Vagina (tissue), 2 donors: ENCODE measurements at places on chromosomes 5 and 9. TPM values are rescaled to one million over a fixed set of nuclear protein-coding genes. Genes with fewer than 3 reads are reported as not detected.

DNA sequence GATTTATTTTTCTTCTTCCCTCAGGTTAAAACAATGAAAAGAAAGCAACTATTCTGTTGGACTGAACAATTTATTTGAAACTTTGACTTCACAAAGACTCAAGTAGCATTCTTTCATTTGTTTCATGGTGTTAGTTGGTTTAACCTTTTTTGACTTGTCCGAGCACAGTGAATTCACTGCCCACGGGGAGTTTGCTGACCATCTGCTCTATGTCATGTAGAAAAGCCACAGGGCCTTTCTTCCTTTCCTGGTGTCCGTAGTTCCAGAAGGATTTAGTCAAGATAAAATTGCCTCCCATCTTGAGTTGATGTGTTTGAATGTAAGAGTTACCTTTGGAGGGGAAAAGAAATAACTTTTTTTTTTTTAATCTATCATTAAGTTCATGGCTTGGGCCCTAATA, 55.1 kb upstream of the ZNF608 start:
- DNase-seq, result no peak

DNA sequence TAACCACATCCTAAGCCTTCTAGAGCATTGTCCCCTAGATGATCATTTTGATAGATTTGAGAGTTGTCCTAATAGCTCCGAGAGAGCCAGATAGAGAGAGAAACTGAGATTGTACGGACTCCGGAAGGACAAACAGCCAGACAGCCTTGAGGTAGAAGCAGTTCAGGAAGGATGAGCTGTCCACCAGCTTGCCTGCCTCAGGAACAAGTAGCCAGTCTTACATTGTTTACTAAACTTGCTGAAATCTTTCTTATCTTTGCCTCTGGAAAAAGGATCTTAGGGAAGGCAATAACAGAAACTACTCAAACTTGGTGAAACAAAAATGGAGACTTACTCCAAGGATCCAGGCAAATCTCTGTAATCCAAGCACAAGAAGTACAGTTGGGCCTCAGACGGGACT, 39.0 kb upstream of the SAP30L start:
- no peak for DNase-seq

GRCh38 chr9:137666955-137667670, 48.3 kb downstream of the EHMT1 start:
- no peak for DNase-seq

- DNase-seq, result no peak
These were observed 9.2 kb upstream of the SHOC1 start for GRCh38 chr9:111803924-111804323.

DNA sequence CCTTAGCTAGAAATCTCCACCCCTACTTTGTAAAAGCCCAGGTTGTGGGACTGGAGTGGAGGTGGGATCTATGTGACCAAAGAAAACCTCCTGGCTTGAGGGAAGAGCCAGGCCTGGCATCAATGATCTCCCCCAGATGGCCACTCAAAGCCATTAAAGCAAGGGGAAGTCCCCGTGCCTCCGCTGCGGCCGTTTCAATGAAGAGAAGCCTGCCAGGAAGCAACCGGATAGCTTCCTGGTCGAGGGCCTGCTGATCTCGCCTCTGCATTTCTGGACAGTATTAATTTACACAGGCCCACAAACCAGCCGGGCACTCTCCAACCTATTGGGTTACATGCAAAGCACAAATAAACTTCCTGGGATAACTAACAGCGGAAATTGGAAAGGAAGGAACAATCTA, 160.5 kb upstream of the MSX2 start:
- no peak for DNase-seq

- DNase-seq, result no peak
These were observed 249.1 kb downstream of the GADD45G start for GRCh38 chr9:89853931-89854330.

- DNase-seq, result no peak
These were observed 59.0 kb upstream of the C9orf72 start for GRCh38 chr9:27632254-27632653.

GRCh38 chr5:35131723-35132122, 84.0 kb upstream of the AGXT2 start:
- DNase-seq, result no peak

DNA sequence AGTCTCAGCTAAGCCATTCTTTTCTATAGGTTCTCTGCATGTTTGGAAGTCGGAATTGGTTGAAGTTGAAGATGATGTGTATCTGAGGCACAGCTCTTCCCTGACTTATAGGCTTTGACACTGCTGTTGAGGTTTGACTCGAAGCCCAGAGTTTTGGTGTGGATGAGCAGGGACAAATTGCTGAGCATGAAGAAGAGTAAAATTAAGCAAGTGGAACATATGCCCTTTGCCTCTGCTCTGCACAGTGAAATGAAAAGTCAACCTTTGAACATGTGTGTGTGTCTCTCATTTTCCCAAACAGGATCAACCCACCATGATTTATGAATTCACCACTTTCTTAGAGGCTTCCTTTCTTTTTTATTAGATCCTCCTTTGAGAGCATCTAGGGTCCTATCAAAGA, 8.5 kb downstream of the HMHB1 start:
- DNase-seq, result no peak

- no peak for DNase-seq
These were observed 57.1 kb upstream of the GOLPH3 start for GRCh38 chr5:32231241-32231640.

DNA sequence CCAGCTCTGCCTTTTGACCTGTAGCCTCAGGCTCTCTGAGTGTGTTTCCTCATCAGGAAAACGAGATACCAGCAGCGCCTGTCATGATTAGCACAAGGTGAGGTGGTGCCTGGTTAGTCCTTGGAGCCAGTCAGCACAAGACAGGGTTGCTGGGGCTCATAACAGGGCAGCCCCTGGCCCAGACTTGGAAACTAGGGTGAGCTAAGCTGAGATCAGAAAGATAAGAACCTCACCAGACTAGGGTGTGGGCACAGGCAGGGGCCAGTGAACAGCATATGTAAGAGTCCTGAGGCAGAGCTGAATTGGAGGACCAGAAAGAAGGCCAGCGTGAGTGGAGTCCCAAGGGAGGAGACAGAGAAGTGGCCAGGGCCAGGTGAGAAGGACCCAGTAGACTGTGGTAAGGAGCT, 42.7 kb upstream of the FUBP3 start:
- DNase-seq, result no peak

DNA sequence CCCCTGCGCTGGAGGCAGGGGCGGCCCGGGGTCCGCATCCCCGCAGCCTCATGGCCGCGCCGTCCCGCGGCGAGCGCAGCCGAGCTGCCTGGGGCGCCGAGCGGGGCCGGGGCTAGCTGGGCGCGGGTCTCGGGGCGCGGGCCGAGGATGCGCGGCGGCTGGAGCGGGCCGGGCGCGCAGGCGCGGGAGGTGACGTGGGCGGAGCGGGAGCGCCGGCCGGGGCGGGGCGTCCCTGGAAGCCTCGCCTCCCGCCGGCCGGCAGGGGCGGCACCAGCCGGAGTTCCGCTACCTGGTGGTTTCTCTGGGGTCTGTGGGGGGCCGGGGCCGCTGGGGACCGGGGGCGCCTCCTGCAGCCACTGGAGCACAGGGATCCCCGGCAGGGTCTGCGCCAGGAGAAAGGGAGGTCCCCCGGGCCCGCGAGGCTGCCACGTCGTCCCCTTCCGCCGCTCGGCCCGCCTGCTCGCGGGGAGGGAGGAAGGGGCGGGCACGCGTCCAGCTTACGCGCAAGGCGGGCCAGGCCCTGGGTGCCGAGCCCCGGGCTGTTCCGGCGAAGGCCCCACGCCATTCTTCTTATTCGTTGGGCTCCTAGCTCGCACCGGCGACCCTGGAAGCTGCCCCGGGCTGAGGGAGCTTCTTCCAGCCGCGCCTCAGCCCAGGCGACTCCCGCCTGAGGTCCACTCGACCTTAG, at the start of gene LPCAT1:
Gene LPCAT1 (minus strand): TSS at position 168 of the 688 bp plus-strand sequence. CDS start 116 bp downstream, at position 52.
- DNase-seq, result peak; percentile 95

DNA sequence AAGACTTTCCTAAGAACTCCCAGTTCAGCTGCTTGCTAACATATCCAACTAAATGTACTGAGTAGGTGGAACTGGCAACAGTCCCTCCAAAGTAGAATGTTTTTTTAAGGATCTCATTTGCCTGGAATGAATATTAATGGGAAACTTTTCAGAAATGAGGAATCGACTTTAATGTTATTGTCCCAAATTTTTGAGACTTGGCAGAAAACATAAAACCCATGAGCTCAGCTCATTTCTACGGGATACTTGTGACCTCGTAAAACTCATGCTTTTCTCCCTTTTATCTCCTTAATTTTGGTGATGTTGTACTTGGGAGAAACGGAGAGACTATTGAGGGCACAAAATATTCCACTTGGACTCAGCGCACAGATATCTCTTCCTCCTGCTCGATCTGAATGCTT, 296.8 kb downstream of the EBF1 start:
- DNase-seq, result no peak

Gene OR13C5
- total RNA-seq, result not detected

Gene APBA1
- total RNA-seq, result 13.3 TPM

Gene EXOSC2
- 13.5 TPM for total RNA-seq

Gene DMRT3
- total RNA-seq, result not detected

Gene F12
- 5.2 TPM for total RNA-seq

Gene GDNF
- 0.98 TPM for total RNA-seq

Gene FOXD4L4
- not detected for total RNA-seq

Gene CENPK
- total RNA-seq, result 3.4 TPM

Gene GTF2H2
- total RNA-seq, result 10.8 TPM
